ENCODE measurements at places on chromosomes 7 and 10.

GRCh38 chr10:62618054-62618453 is 186.5 kb upstream of the ADO start:
- no peak for DNase-seq

GRCh38 chr10:89207181-89207800 is at the start of gene CH25H:
TSS of gene CH25H (minus strand) at chr10:89207317. CDS start at chr10:89207292, 25 bp downstream.
- peak; percentile 77 for DNase-seq

- no peak for DNase-seq
Observed at GRCh38 chr10:1370298-1370697, 314.1 kb downstream of the WDR37 start.

GRCh38 chr7:106260136-106260561 is 24.6 kb downstream of the NAMPT start:
- DNase-seq, result no peak

DNA sequence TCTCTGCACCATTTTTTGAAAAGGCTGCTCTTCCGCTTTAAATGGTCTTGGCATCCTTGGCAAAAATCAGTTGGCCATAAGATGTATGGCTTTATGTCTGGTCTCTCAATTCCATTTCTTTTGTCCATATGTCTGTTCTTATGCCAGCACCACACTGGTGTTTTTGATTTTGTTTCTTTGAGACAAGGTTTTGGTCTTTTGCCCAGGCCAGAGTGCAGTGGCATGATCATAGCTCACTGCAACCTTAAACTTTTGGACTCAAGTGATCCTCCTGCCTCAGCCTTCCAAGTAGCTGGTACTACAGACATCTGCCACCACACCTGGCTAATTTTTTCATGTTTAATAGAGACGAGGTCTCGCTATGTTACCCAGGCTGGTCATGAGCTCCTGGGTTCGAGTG is 48.5 kb downstream of the ANLN start:
- DNase-seq, result no peak

GRCh38 chr10:67861750-67862432 is 22.6 kb upstream of the SIRT1 start:
- no peak for DNase-seq

DNA sequence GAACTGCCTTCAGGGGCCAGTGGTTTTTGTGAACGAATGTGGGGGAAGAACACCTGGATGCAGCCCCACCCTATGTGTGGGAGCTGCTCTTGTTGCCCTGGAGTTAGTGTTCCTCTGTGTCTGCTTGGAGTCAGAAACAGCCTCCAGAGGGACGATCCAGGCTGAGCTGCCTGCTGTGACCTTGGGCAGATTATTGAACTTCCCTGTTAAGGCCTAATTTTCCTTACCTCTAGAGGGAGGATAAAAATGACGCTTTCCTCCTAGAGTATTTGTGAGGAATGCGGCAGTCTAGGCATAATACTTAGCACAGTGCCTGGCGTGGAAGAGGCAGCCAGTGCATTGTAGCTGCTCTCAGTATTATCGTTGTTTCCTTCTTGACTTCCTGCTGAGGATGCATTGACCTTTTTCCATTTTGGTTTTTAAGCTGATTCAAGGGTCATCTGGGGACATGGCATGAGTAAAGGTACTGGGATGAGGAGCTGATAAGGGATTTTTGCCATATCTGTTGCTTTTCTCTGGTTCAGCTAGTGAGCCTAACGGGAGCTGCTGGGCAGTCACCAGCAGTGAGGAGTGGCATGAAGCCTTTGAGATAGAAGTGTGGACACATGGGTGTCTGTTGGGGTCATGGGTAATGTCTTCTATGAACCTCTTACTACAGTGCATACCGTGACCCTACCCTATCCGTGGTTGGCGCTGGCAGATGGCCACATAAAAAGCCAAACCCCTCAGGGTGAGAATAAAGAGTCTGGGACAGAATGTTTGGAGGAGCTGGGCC is 6.4 kb downstream of the ZFYVE27 start:
- no peak for DNase-seq

DNA sequence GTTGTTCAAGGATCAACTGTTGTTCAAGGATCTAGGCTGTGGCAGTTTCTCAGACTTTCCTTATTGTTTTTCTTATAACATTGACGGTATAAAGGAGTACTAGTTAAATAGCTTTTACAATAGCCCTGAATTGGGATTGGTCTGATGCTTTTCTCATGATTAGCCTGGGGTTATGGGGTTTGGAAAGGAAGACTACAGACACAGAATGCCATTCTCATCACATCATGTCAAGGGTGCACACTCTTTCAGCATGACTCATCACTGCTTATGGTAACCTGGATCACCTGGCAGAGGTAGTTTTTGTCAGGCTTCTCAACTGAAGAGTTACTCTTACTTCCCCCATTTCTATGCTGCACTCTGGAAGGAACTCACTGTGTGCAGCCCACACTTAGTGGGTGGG is 194.2 kb upstream of the NPSR1 start:
- no peak for DNase-seq

- DNase-seq, result no peak
Observed at GRCh38 chr7:35533902-35534301, 161.0 kb downstream of the HERPUD2 start.

DNA sequence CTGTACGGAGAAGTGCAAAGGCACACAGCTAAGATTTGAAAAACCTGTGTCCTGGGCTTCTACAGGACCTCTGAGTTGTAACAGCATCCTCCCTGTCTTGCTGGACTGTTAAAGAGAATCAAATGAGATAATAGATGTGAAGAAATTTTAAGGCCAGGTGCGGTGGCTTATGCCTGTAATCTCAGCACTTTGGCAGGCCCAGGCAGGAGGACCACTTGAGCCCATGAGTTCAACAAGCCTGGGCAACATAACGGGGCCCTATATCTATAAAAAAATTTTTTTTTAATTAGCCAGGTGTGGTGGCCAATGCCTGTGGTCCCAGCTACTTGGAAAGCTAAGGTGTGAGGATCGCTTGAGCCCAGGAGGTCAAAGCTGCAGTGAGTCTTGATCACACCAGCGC is 2.9 kb upstream of the ARHGAP21 start:
- DNase-seq, result no peak

DNA sequence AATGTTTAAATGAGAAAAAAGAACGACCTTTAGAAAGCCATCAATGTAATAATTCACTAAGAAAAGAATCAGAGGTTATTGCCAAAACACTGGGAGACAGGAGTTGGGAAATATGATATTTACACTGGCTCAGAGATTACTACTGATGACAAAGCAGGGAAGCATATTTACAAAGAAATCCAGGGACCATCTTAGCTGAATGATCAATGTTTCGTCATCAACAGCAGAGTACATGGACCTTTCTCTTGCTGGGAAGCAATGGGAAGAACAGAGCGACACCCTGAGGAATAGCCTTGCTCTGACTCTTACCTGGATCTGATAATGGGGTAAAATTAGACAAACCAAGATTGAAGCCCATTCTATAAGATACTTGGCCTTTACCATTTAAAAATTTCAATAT is 1293.5 kb downstream of the XPNPEP1 start:
- DNase-seq, result no peak

DNA sequence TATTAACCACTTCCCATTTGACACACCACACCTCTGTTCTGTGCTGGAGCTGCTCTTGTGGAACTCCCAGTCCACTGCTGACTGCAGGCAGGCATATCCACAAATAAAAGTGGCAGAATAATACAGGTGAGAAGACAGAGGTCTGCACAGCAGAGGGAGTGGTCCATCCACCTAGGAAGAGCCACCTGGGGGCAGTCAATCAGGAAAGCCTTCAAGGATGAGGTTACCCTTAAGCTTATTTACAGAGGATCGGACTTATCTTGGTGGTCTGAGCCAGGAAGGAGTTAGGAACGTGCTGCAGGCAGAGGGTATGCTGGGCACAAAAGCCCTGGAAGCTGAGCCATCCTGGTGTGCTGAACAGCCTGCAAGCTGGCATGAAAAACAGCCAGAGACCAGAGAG is 78.7 kb downstream of the FRMPD2 start:
- DNase-seq, result no peak

DNA sequence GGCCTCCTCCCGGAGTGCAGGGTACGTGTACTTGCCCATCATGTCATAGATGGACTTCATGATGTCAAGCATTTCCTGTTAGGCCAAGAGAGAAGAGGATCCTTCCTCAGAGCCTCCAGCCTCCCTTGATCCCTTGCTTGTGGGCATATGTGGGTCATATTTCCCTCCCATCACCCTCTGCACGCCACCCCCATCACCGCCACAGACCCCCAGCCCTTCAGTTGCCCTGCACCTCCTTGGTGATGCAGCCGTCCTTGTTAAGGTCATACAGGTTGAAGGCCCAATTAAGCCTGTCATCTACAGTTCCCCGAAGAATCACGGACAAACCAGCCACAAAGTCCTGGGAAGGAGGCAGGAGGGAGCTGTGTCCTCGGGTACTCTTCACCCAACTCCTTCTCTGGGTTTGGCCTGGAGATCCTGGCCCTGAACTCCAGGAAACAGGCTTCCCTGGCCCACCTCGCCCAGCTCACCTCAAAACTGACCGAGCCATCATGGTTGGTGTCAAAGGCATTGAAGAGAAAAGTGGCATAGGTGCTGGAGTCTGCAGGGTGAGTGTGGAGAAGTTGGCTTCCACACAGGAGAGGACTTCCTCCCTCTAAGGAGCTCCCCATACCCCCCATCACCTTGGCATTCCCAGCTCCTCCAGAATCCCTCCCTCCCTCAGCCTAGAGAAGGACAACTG is 9.8 kb upstream of the OGA start:
- DNase-seq, result no peak

GRCh38 chr10:33240931-33241330 is 93.5 kb downstream of the NRP1 start:
- peak; percentile 77 for DNase-seq

Data from fibroblast of skin of left biceps (primary cell).